Activated CD4-positive, alpha-beta memory T cell treated with anti-CD3 and anti-CD28 coated beads for 36 hours (primary cell): ENCODE measurements at places on chromosomes 1 and 21.

DNA sequence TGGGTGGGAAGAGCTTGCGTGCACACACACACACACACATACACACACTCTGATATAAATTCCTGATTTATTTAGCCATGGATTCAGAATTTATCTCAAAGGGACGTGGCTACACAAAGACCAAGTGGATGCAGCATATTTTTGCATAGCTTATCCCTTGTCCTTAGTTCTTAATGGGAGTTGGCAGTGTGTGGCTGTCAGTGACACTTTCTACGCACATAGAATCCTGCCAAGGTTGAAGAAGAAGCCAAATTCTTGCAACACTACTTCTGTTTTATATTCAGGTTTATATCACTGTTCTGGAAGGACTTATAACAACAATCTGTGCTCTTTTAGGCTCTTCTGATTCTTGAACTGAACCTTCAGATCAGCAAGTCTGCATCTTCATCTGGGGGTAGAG, 292.7 kb downstream of the CAMTA1 start:
- DNase-seq: no peak

DNA sequence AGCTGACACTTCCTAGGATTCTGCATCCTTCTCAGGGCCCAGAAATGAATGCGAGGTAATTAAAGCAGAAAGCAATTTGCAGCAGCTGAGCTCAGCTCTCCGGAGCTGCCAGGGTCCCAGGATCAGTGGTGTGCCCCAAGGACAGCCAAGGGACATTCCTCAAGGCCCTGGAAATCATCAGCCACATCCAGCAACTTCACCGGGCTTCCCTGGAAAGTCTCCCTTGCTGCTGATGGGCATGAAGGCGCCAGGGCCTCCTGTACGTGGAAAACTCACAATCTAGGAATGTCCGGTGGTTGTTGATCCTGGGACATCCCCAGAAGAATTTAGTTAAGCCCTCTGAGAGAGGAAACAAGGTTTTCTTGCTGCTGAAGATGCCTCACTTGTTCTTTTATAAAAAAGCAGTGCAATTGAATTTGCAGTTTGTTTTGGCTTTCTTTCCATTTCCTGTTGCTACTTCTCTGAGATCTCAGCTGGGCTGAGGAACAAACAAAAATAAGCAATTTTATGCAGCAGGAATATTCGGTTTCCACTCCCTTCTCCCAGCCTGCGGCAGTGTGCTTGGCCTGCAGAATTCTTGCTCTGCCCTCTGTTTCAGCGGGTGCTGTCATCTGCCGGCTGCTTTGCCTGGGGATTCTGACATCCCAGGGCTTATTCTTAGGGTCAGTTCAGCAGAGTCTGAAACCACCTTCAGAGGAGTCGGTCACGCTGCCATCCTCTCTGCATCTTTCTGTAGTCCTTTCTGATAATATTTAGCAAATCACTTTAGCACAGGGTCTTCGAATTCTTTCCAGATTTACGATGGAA, 85.9 kb downstream of the TCP10L start:
- no peak for DNase-seq

DNA sequence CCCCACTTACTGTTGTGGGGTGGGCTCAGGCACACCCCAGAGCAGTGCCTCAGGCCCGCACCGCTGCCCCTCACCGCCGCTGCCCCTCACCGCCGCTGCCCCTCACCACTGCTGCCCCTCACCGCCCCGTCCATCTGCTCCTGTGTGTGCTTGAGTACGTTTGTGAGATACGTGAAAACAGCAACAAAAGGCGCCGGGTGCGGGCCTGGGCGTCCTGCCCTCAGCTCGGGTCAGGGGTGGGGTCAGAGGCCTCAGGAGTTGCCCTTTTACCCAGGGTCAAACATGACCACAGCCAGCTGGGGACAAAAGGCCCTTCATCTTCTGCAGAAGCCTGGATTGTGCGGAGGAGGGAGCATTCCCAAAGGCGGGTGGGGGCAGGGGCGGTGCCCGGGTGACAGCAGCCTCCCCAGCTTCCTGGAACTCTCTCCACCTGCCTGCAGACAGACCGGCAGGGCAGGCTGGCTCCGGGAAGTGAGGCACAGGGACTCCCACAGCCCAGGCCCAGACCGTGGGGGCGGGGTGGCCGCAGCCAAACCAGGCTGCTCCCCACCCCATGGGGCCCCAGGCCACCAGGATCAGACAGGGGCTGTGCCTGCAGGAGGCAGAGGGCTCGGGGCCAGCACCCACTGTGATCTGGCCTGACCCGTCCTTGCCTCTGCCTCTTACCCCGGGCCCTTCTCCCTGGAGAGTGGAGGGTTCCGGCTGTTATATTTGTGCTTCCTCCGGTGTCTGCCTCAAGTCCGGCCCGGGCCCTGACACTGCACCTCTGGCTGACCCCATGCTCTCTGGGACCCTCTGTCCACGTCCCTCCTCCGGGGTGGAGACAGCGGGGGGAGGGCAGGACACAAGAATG, 2.3 kb upstream of the VWA1 start:
- no peak for DNase-seq

GRCh38 chr1:76832521-76832920, 34.8 kb upstream of the ST6GALNAC5 start:
- no peak for DNase-seq

DNA sequence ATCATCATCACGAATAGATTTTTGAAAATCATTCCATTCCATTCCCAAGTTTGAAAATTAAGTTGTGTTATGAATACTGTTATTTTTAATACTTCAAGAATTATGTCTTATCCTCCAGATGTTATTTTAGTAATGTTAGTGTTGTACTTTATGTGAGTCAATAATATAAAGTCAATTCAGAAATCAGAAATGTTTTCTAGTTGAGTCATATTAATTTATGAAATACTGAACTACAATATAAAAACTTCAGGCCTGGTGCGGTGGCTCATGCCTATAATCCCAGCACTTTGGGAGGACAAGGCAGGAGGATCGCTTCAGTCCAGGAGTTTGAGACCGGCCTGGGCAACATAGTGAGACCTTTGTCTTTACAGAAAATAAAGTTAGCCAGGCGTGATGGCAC, 38.4 kb upstream of the GPR25 start:
- no peak for DNase-seq

DNA sequence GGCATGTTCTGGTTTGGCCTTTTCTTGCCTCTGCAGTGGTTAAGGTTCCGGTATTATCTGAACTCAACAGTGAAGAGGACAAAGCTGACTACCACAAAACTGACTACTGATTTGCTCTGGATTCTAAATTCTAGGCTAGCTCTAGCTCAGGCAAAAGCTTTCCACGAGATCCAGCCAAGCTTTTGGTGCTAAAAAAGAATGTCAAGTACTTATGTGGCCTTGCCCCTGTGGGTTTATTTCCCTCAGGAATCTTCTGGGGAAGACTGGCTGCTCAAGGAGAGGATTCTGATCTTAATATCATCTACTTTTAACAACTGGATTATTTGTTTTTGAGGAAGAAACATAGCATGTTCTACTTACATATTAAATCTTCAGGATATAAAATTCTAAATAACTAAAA, 26.1 kb upstream of the MTMR11 start:
- DNase-seq: no peak

- DNase-seq: no peak
These were observed 2.0 kb downstream of the MTARC2 start for GRCh38 chr1:220750131-220750515.

DNA sequence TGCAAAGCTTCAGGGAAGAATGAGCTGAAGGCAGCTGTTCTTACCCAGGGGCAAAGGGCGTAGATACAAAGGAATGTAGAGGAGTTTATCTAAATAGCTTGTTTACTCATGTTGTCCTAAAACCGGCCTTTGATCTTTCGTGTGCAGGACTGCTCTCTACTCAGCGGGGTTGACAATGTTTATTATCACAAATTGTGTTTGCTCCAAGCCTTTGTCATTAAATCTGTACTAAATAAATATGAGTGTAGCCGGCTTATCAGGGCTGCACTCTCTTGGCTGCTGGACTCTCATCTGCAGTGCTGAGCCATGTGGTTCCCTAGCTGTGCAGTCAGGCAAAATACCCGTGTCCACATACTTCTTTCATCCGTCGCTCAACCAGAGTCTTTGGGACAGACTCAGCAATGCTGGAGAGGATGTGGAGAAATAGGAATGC, 199.0 kb downstream of the LBR start:
- DNase-seq: no peak

DNA sequence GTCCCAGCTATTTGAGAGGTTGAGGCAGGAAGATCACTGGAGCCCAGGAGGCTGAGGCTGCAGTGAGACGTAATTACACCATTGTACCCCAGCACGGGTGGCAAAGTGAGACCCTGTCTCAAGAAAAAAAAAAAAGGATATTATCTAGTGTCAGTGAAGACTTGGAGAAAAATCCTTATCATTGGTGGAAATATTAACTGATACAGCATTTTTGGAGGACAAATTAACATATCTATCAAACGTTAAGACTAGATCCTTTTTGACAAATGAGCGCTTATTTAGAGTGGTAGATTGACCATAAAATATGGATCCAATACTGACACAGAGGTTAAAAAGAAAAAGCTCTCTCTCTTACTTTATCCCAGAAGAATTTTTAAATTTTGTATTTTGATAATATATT, 35.2 kb upstream of the DYRK1A start:
- DNase-seq: no peak

- no peak for DNase-seq
These were observed 69.0 kb upstream of the RAVER2 start for GRCh38 chr1:64675718-64676345.

GRCh38 chr1:94522304-94522703, 19.3 kb downstream of the F3 start:
- DNase-seq: no peak

DNA sequence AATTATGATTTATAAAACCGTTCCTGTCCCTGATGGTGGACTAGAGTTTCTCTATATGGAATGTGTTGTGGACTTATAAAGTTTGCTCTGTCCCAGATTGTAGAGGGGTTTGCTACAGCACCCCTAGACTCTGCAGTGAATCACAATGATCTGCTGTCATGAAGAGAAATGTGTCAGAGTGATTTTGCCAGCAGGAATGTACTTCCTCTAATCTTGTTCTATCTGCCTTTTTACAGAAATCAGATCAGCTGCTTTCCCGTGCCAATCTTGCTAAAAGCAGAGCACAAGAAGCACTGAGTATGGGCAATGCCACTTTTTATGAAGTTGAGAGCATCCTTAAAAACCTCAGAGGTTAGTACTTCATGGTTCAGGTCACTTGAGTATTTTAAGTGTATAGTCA, 52.0 kb downstream of the LAMC2 start:
- DNase-seq: no peak

DNA sequence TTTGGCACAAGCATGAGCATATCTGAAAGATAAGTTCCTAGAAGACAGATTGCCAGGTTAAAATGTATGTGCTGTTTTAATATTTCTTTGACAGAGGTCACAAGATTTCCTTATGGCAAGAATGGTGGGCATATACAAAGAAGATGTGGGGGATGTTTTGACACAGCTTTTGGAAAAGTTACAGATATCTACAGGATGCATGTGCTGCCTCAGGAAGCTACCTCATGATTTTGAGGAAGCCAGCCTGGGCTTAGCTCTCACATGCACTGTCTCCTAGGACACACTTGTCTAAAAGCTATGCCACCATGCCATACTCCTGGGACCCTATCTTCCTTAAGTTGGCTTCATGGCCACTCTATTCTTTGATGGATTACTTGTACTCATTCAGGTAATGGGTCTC, 99.9 kb downstream of the C1orf94 start:
- DNase-seq: no peak

DNA sequence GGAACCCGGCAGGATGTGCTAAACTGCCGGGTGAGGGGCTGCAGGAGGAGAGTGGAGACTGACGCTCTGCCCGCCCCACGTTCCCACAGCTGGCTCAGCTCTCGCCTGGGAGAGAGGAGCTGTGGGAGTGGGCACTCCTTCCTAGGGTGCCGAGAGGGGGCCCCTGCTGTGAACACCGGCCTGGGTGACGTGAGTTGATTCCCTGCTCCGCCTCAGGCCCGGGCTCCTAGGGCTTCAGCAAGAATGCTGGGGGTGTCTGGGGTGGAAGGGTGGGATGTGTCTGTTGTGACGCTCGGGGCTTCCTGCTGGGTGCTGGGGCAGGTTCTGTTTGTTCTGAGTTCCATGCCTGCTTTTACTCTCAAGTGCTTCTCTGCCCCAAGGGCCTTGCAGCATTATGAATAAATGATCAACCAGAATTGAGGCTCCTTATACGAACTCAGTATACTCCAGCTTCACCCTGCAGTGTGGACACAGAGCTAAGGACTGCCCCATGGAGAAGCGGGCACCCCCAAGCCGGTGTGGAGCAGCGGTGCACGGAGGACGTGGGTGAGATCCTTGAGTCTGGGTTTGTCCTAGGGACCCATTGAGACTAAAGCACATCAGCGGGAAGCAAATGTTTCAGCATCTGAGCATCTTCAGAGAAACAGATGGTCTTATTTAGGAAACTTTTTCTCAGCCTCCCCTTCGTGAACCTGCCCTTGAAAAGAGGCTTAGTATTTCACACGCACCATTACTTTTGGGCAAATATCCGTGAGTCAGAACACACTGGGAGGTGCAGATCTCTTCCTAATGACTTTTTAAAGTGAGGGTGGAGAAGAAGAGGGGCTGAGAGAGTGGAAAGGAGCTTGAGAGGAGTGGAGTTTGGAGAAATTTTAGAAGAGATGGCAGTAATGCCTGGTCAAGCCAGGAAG, 41.7 kb downstream of the SYT6 start:
- DNase-seq: no peak

- no peak for DNase-seq
These were observed 21.5 kb downstream of the OLIG2 start for GRCh38 chr21:33047231-33047630.

DNA sequence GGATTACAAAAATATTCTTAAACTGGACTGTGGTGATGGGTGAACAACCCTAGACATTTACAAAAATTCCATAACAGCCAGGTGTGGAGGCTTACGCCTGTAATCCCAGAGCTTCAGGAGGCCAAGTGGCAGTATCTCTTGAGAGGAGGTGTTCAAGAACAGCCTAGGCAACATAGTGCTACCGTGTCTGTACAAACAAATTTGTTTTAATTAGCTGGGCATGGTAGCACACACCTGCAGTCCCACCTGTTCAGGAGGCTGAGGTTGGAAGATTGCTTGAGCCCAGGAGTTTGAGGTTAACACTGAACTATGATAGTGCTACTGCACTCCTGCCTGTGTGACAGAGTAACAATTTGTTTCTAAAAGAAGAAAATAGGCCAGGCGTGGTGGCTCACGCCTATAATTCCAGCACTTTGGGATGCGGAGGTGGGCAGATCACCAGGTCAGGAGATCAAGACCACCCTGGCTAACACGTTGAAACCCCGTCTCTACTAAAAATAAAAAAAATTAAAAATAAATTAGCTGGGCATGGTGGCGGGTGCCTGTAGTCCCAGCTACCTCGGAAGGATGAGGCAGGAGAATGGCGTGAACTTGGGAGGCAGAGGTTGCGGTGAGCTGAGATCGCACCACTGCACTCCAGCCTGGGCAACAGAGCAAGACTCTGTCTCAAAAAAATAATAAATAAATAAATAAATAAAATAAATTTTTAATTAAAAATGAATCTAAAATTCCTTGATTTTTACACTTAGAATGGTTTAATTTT, 37.1 kb downstream of the ARID4B start:
- DNase-seq: no peak

- no peak for DNase-seq
These were observed 4.1 kb downstream of the GPSM2 start for GRCh38 chr1:108880850-108881249.

GRCh38 chr1:29519108-29519787, 282.9 kb downstream of the PTPRU start:
- DNase-seq: no peak
